Activated B cell treated with CpG ODN at 0.5 μM for 24 hours (primary cell): ENCODE measurements at places on chromosomes 6 and 20. TPM values are rescaled to one million over a fixed set of nuclear protein-coding genes. Genes with fewer than 3 reads are reported as not detected.
A peak's percentile ranks its signal among the peaks of the same experiment; 100 is the strongest.

The COL19A1 gene
- total RNA-seq = 41.9 and 54.4 TPM in 2 replicates

The BTN1A1 gene
- 0.18 and 0.46 TPM in 2 replicates for total RNA-seq

GRCh38 chr6:55320696-55321086 lies 6.6 kb upstream of the GFRAL start:
- H3K27ac ChIP-seq = no peak overlapping the region
- no peaks in the 10 kb centered on the region for H3K36me3 ChIP-seq
- no peaks in the 10 kb centered on the region for H3K4me1 ChIP-seq
- no peaks in the 10 kb centered on the region for H3K27me3 ChIP-seq
- DNase-seq = no peak
- H3K4me3 ChIP-seq = no peak overlapping the region

GRCh38 chr20:50286174-50286511 lies 95.5 kb downstream of the CEBPB start:
- no peaks in the 10 kb centered on the region for H3K36me3 ChIP-seq
- no peak for DNase-seq
- peak overlapping the region; percentile 44 for H3K4me3 ChIP-seq
- peak overlapping the region; percentile 0 for H3K27ac ChIP-seq
- H3K4me1 ChIP-seq = peaks cover 28% of the 10 kb centered on the region
- H3K27me3 ChIP-seq = peaks cover 25% of the 10 kb centered on the region

DNA sequence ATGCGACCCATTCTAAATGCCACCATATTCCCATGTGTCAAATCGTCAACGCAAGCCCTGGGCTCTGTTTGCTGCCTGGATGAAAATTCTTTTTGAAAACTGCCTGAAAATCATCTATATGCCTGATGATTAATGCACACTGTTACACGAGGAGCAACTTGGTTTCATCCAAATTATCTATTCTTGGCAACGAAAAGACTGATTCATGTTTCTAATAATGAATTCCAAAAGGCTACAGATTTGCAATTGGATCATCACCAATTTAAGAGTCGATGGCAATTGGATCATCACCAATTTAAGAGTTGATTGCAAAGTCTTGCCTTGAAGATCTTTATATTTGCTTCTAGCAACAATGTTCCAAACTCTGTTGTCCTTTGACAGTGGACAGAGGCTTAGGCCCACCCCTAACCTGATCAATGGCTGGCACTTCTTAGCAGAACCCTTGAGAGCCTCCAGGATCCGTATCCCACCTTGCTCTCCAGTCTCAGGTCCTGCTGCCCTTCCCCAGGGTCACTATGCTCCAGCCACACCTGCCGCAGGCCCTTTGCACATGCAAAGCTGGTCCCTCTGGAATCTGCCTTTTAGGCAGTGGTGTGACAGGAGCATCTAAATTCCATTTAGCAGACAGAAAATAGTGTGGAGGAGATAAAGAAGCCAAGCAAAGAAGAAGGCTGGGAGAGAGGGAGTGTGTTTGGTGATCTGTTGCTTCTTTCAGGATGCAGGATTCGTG lies 460.9 kb upstream of the SULF2 start:
- no peak overlapping the region for H3K27ac ChIP-seq
- H3K4me3 ChIP-seq = no peak overlapping the region
- H3K36me3 ChIP-seq = no peaks in the 10 kb centered on the region
- no peak for DNase-seq

- no peak overlapping the region for H3K27ac ChIP-seq
- H3K4me3 ChIP-seq = no peak overlapping the region
- peaks cover 5% of the 10 kb centered on the region for H3K27me3 ChIP-seq
- H3K36me3 ChIP-seq = no peaks in the 10 kb centered on the region
- no peak for DNase-seq
- H3K4me1 ChIP-seq = no peaks in the 10 kb centered on the region
Observed at GRCh38 chr6:99879431-99879830, 114.6 kb downstream of the MCHR2 start.

The SSTR4 gene
- not detected in 2 replicates for total RNA-seq

DNA sequence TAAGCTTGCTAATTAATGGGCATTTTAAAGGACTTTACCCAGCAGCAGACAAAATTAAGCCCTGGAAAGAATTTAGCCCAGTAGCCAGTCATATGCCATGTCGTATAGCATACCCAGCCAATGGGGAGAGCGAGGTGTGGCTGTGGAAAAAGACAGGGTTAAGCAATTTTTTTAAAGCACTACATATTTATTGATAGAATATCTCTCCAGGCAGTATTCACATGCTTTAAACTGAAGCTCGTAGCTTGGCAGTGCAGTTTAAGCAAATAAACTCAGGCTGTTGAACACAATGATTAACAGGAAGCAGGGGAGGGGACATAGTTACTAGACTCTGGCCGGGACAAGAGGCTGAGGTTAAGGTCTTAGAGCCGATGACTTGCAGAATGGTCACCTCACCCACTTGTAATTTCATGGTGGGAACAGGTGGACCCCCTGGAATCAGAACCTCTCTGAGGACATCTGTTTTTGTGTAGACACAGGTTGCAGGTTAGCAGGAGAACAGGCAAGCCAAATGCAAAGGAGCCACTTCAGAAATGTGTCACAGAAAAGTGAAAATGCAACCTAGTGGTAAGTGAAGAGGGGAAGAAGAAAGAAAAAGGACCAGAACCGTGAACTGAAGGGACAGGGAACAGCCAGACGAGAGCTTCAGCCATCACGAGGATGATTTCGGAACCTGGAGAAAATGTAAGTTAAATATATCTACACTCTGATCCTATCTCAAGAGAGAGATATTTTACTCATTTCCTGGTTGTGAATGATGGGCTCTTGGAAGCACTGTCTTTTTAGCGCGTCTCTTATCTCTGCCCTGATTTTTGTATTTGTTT lies 7.2 kb downstream of the GCNT2 start:
- no peak for DNase-seq
- H3K27me3 ChIP-seq = no peaks in the 10 kb centered on the region
- peak overlapping the region; percentile 96 for H3K27ac ChIP-seq
- H3K4me3 ChIP-seq = peak overlapping the region; percentile 97
- peaks cover 65% of the 10 kb centered on the region for H3K4me1 ChIP-seq

DNA sequence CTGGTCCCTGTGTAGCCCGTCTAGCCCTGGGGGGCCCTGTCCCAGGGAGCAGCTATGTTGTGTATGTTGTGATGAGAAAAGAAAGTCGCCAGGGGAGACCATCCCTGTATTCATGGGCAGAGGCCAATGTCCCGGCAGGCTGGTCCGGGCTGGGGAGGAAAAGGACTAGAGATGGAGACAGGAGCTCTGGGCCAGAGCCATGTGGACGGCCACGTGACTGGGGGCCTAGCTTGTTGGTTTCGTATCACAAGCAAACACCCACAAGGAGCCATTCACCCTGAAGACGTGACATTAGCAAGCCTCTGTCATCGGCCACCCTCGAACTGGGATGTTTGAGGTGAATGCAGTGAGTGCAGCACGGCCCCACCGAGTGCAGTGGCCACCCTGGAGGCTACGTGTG lies 2.9 kb upstream of the HRH3 start:
- peaks cover 38% of the 10 kb centered on the region for H3K27me3 ChIP-seq
- H3K27ac ChIP-seq = no peak overlapping the region
- H3K36me3 ChIP-seq = no peaks in the 10 kb centered on the region
- no peak overlapping the region for H3K4me3 ChIP-seq

DNA sequence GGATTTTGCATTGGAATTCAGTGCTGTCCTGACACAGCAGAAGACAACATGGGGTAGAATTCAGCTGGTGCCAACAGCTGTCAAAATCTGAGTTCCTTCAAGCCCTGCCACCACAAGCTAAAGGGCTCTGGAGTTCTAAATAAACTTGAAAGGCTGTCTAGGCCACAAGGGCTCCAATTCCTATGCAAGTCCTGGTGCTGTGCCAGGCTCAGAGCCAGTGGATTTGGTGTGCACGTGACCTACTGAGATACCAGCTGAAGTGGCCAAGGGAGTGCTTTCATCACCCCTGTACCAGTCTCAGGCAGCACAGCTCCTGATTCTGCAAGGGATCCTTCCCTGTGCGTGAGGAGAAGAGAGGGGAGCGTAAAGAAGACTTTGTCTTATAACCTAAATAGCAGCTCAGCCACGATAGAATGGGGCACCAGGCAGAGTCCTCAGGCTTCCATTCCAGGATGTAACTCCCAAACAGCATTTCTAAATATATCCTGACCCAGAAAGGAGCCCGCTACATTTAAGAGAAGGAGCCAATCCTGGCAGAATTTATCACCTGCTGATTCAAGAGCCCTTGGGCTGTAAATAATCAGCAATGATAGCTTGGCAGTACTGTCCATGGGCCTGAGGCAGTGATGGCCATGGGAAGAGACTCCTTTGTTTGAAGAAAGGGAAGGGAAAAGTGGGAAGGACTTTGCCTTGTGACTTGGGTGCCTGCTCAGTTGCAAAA lies 881.2 kb upstream of the EPHA7 start:
- H3K36me3 ChIP-seq = no peaks in the 10 kb centered on the region
- no peak overlapping the region for H3K27ac ChIP-seq
- H3K4me3 ChIP-seq = no peak overlapping the region
- no peaks in the 10 kb centered on the region for H3K4me1 ChIP-seq

- no peak overlapping the region for H3K4me3 ChIP-seq
- H3K4me1 ChIP-seq = no peaks in the 10 kb centered on the region
- DNase-seq = no peak
- H3K27ac ChIP-seq = no peak overlapping the region
- no peaks in the 10 kb centered on the region for H3K36me3 ChIP-seq
- H3K27me3 ChIP-seq = no peaks in the 10 kb centered on the region
Observed at GRCh38 chr20:61628901-61629601, 377.0 kb downstream of the CDH4 start.

The DYNLT2 gene
- total RNA-seq = 3.7 and 4.4 TPM in 2 replicates

DNA sequence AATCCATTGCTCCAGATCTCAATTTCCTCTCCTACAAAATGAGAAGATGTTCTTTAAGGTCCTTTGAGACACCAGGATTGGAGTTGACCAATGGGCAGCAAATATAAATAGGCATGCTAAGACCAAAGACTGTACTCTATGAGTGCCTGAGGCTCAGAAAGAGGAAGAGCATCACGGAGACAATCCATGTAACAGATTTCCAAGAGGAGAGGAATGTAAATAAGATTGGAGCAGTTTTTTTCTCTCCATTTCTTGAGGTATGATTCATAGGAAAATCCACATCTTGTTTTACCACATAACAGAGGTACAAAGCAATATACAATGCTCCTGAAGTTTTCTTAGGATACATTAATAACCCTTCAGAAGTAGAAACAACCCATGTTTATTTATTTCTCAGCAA lies 109.8 kb downstream of the UBE3D start:
- H3K4me3 ChIP-seq = no peak overlapping the region
- H3K27me3 ChIP-seq = no peaks in the 10 kb centered on the region
- H3K27ac ChIP-seq = no peak overlapping the region
- peaks cover 13% of the 10 kb centered on the region for H3K4me1 ChIP-seq
- DNase-seq = no peak

DNA sequence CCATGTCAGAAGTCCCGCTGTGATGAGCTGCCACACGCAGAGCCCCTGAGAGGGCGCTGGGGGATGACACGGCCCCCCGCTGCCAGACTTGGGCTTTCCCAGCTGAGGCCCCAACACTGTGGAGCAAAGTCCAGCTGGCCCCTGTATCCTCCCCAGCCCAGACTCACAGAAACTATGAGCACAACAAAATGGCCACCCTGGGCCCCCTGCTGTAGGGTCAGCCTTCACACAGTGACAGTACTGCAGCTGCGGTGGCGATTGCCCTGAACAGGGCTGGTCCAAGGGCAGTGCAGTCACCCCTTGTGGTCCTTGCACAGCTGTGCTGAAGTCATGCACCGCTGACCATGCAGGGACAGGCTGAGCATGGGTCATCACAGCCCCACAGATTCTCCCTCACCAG lies 78.2 kb upstream of the CST7 start:
- no peak overlapping the region for H3K4me3 ChIP-seq
- H3K27ac ChIP-seq = no peak overlapping the region
- peaks cover 31% of the 10 kb centered on the region for H3K27me3 ChIP-seq
- no peak for DNase-seq
- no peaks in the 10 kb centered on the region for H3K36me3 ChIP-seq

DNA sequence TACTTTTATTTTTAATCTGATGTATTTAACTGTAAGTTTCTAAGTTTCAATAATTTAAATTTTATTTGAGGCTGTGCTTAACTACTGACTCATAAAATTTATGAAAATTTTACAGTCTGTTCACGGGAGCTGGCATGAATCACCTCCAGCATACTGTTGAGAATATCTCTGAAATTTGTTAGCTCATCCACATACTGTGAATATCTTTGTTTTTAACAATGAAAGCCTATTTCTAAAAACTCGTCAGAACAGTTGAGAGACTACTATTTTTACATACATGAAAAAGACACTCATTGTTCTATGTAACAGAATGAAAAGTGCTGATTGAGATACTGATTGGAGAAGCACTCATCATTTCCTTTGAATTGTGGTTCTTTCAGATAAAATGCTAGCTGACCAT lies 749.3 kb downstream of the TENT5A start:
- H3K27ac ChIP-seq = no peak overlapping the region
- no peak overlapping the region for H3K4me3 ChIP-seq
- no peaks in the 10 kb centered on the region for H3K27me3 ChIP-seq

The TGM2 gene
- 20.8 and 22.9 TPM in 2 replicates for total RNA-seq

DNA sequence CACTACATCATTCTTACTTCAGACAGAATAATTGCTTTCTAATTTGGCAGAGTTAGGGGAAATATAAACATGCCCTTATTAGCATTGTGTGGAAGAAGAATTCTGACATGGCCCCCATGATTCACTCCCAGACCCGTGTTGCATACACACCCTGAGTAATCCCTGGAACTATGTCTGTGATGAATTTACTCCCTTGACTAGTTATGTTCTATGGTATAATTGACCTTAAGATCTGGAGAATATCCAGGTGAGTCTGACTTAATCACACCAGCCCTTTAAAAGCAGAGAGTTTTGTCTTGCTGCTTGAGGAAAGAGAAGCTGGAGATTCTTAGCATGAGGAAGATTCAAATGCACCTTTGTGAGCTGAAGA lies 262.9 kb downstream of the SOX4 start:
- H3K36me3 ChIP-seq = no peaks in the 10 kb centered on the region
- no peak overlapping the region for H3K27ac ChIP-seq
- H3K4me3 ChIP-seq = no peak overlapping the region
- DNase-seq = no peak

- H3K27me3 ChIP-seq = peaks cover 13% of the 10 kb centered on the region
- DNase-seq = no peak
- H3K4me3 ChIP-seq = no peak overlapping the region
- H3K36me3 ChIP-seq = no peaks in the 10 kb centered on the region
Observed at GRCh38 chr6:30768634-30769087, 24.3 kb upstream of the IER3 start.

GRCh38 chr6:31775184-31775583 lies 1.9 kb downstream of the VWA7 start:
- H3K27ac ChIP-seq = no peak overlapping the region
- peaks cover 34% of the 10 kb centered on the region for H3K4me1 ChIP-seq
- H3K36me3 ChIP-seq = peaks cover 20% of the 10 kb centered on the region
- no peak overlapping the region for H3K4me3 ChIP-seq

The FLRT3 gene
- total RNA-seq = not detected in 2 replicates
